ENCODE measurements at places on chromosomes 16 and 17.

DNA sequence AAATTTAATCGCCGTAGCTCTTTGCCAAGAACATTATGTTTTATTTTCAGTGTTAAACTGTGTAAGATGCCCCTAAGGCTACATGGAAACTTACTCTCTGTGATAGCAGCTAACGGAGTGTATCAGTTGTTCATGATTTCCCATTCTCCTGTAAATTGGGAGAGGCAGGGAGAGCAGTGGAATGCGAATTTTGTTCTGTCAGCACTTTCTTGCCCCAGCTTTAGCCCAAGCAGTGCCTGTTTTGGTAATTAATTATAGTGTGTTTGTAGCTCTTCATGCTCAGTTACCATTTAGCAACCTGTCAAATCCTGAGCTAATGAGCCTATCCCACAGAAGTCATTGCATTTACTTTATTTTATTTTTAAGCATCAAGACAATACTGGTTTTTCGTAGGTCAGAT, 475.1 kb upstream of the RBFOX1 start:
- no peak for DNase-seq

DNA sequence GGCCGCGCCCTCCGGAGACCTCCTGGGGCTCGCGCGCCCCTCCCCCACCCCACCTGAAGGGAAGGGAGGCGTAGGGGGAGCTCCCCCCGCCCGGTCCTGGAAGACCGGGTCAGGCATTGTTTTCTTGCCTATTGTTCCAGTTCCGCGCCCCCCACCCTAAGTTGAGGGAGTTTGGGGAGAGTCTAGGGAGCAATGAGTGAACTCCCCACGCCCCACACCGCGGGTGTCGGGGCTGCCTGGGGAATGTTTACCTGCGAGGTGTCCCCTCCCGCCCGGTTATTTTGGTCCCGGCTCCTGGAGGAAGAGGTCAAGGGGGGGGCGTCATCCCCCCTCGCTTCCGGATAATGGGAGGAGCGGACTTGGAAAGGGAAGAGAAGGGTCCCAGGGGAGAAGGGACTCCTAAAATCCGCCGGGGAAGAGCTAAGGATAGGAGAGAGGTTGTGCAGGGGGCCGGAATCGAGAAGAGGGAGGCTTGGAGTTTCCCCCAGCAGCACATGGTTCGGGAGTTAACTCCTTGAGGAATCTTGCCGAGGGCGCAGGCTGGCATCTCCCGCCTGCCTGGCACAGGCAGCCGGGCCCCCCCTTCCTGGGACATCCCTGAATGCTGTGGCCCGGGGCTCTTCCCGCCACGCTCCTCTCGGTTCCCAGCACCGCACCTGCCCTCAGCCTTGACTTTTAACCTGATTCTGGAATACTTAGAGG, 881 bp downstream of the MLLT6 start:
- peak; percentile 45 for DNase-seq

- DNase-seq: no peak
Observed at GRCh38 chr17:74147966-74148365, 55.5 kb upstream of the RPL38 start.

GRCh38 chr16:8481810-8482209, 108.5 kb downstream of the TMEM114 start:
- no peak for DNase-seq

Data from AG08396 (cell line).